ENCODE measurements at places on chromosomes 5 and 9.

DNA sequence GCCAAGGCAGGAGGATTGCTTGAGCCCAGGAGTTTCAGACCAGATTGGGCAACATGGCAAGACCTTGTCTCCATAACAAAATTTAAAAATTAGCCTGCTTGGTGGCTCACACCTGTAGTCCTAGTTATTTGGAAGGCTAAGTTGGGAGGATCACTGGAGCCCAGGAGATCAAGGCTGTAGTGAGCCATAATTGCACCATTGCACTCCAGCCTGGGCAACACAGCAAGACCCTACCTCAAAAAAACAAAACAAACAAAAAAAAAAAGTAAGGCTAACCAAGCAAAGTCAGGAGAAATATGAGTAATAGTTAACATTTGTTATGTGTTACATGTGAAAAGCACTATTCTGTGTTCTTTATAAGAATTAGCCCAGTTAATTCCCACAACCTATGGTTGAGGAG lies 74.7 kb downstream of the FOXB2 start:
- DNase-seq: no peak

DNA sequence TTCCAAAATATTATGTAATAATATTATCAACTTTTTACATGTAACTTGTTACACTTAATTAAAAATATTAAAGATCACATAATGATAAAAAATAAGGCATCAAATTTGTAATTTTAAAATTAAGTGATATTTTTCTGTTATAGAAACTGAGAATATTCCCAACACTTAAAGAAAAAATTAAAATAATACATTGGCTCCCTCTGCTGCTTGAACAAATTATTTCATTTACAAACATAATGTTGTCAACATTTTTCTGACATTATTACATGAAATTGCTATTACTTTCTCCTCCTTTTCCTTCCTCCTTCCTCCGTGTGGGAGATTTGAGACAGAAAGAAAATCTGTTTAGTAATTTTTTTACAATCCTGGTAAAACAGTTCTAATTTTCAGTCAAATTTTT lies 42.3 kb downstream of the RNF180 start:
- DNase-seq: no peak

DNA sequence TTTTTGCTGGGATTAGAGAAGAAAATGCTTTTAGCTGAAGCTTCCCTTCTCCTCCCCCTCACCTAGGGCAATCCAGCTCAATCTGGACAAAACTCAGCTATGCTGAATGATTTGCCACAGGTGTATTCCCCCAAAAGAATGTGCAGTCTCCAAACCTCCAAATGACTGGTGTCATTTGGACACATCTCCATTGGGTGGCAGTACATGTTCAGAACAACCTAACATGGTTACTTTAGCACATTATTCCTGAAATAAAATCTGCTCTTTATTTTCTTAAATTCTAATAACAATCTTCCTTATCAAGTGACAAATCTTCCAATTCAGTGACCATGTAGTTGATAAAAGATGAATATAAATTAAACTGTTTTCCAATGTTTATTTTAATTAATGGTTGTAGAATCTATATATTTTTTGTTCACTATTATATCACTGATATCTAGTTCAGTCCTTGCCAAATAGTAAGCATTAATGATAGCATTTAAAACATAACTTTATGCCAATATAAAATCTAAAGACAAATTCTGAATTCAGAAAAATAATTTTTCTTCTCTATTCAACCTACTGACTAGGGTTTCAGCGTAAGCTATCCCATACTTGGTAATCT lies 61.3 kb upstream of the MOCS2 start:
- DNase-seq: peak; percentile 2

GRCh38 chr5:90307782-90308181 lies 101.8 kb downstream of the CETN3 start:
- no peak for DNase-seq

DNA sequence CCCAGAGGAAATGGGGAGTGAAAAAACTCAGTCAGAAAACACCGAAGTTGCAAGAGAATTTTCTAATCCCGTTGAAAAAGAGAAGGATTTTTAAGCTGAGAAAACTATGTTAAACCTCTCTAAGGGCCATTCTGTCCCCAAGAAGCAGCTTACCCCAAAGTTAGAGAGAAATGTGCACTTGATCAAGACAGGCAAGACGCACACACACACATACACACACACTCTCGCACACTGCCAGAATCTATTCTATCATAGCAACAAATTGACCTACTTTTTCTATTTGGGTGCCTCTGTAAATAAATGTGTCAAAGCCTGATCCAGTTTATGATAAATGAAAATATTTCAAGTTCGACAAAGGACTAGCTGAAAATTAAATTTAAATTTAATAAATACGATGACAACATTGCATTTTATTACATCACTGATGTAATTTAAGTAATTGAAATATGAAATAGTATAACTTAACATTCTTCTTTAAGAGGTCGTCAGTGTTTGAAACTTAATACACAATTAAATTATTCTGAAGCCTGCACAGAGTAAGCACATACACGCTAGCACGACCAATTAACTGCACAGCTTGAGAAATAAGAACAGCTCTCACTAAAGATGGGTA lies 5.9 kb downstream of the NFIL3 start:
- DNase-seq: no peak

GRCh38 chr9:21815643-21816042 lies 13.2 kb downstream of the MTAP start:
- no peak for DNase-seq

- no peak for DNase-seq
Observed at GRCh38 chr9:33946779-33947535, 101.7 kb downstream of the UBAP2 start.

DNA sequence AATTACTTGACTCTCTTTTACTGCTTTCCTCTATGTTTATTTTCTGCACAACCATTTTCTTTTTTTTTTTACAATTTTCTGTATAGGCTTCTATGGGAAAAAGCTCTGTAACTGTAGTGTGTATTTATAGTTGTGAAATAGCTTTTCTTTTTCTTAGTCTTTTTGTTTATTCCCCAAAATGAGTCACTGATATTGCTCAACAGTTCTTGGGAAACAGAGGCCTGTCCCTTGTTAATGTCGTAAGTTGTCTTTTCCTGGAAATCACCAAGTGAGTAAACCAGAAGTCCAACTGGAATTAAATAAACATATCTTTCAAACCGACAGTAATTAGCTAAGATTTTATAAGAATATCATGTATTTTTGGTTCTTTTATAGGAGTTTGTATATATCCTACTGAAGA lies 325.1 kb upstream of the PRR16 start:
- DNase-seq: peak; percentile 58

- DNase-seq: no peak
Observed at GRCh38 chr9:114263853-114264510, 58.9 kb upstream of the ORM1 start.

DNA sequence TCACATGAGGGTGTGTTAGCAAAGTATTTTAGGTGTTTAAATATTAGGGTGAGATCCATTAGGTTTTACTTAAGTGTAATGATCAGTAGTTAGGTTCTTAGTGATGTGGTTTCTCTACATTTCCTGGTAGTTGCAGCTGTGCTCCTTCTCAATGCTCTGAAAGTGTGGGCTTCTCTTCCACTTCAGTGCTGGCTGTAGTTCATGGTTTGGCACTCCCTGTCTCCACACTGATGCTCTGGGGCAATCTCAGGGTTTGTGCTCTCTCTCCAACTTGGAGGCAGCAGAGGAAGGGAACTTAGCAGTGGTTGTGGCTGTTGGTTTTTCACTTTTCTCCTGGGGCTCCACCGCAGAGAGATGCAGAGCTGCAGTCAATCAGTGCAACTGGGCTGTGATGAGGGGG lies 507.5 kb downstream of the TMEM232 start:
- DNase-seq: no peak

DNA sequence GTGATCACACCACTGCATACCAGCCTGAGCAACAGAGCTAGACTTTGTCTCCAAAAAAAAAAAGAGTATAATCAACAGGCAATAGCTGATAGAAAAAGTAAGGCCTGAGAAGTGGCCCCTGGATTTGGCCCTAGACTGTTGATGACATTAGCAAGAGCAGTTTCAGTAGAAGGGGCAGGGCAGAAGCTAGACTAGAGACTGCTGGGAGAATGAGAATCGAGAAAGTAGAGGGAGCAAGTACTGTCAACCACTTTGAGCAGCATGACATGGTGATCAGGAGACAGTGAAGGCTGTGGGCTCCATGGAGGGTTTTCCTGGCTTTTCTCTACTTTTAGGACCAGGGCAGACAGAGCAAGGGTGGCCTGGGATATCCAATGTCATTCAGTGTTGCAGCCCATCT lies 34.9 kb upstream of the B4GALT1 start:
- no peak for DNase-seq

DNA sequence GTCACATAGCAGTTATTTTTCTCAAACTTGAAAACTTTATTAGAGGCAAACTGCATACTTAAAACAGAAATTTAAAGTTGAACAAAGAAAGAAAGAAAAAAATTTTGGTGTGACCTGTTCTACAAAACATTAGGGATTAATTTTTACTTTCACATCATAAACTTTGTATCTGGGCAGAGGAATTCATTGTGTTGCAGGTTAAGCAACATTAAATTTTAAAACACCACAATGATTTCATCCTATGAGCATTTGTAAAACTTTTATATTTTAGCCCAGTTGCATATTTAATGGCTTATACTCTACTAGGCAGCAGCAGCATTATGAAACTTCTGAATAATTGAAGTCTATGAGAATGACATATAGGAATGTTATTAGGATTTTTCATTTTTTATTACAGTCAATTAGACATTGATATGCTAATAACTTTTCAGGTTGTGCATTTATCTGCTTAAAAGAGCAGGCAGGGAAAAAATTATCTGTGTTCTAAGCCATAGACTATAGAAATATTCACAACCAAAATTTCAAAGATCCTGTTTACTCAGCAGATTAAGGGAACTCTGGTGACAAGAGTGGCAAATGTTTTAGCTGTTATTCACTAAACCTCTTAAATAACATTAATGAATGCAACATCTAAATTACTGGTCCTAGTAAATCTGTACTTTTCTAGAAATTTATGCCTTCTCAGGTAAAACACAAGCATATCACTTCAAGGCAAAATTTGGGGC lies 1088.5 kb upstream of the CDH6 start:
- no peak for DNase-seq

- no peak for DNase-seq
Observed at GRCh38 chr5:113524927-113525326, 11.4 kb downstream of the YTHDC2 start.
